ENCODE measurements at places on chromosomes 6 and 20. TPM values are rescaled to one million over a fixed set of nuclear protein-coding genes. Genes with fewer than 3 reads are reported as not detected.

MOG gene
- total RNA-seq = not detected

DNA sequence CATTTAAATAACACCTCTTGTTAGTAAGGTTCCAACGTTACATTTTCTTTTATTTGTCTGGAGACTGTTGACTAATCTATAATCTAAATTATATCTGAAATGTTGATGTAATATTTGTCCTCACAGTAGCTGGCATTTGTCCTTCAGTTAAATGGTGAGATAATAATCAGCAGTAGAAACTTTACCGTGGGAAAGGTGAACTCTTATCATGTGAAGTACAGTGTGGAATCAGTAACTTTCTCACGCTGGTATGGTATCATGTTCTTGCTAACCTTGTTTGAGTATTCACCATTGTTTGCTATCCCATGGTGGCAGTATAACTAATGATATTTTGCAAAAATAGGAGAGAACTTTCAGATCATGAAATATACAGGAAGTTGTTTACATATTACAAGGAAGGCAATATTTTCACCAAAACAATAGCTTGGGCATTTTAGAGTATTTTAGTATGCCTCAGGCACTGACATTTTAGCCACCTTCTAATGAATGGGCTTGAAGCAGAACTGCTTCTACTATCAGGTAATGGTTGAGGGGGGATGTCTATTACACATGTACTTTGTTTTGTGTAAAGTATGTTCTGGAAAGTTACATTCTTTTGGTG is 4.8 kb downstream of the GMNN start:
- no peak for DNase-seq

GRCh38 chr20:2840138-2840966 is at the start of the genes PCED1A and VPS16:
Gene PCED1A, minus strand, starts transcription at chr20:2840655. Its CDS starts 743 bp downstream, at chr20:2839912.
Gene VPS16, plus strand, starts transcription at chr20:2840745. Its CDS starts 30 bp downstream, at chr20:2840775.
- DNase-seq = peak; percentile 70

- DNase-seq = no peak
These were observed 90.3 kb downstream of the OLIG3 start for GRCh38 chr6:137403855-137404254.

- no peak for DNase-seq
These were observed 31.8 kb downstream of the PSMF1 start for GRCh38 chr20:1150218-1150617.

DNA sequence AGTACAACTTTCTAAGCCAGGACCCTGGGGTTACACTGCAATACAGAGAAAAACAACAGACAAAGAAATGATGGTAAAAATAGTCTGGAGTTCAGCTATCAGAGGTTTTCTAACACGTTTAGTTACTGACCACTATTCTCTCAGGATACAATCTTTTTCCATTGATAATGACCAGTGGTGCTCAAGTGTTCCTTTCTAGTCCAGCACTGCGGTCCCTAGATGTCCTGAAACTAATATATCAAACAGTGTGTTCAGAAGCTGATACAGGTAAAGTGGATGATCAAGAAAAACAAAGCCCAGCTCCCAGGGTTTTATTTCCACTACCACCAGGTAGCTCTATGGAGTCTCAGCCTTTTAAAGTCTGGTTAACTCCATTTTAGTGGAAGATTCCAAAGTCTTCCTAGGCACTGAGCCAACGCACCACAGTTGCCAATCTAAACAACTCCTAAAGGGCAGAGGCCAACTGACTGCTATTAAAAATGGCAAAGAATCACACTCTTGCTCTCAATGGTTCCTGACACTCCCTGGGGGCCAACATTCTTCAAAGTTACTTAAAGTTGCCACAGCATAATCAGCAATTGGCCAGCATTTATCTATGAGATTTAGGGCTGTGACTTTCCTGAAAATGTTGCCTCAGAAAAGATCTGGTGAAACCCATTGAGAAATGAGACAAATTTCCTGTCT is 38.2 kb downstream of the DZANK1 start:
- DNase-seq = no peak

DNA sequence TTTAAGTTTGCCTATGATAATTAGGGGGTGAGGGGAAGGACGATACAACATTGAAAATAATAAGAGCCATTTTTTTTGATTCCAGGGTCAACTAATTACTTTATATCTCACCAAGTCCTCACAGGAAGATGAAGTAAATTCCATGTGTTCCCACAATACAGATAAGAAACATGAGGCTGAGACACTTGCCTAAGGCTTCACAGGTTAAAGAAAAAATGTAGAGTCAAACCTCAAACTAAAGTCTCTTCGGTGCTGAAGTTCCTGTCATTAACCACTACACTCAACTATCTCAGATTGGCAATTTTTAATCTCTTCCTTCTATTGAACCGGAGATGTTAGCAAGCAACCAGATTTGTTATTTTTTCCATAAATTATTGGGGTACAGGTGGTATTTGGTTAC is 33.0 kb downstream of the MRAP2 start:
- no peak for DNase-seq

DNA sequence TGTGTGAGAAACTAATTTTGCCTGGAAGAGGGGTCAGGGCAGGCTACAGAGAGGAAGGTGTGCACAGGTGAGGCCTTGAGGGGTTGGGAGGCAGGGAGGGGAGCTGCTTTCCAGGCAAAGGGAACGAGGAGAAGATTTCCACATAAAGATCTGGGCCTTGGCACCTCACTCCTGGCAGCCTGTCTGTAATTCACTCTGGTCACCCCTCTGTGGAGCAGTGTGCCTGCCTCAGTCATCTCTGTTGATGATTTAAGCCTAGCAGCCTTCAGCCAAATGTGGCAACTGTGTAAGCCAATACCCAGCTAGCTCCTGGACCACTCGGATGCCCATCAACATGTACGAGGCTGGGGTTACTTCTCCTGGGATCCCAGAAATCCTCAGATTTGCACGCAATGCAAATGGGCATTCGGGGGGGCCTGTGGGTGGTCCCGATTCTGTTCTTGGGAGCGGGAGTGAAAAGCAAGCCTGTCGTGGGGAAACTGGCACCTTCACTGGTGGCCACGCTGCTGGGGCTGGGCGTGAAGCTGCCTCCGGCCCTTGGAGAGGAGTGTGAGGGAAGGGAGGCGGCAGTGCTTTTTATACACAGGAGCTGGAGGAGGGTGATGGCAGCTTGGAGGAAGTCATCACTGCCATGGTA is 360.4 kb downstream of the ZFAND3 start:
- DNase-seq = no peak

Measured in tibial nerve (tissue), 4 donors.